Activated gamma-delta T cell (primary cell): ENCODE measurements at places on chromosomes 7 and 10.

DNA sequence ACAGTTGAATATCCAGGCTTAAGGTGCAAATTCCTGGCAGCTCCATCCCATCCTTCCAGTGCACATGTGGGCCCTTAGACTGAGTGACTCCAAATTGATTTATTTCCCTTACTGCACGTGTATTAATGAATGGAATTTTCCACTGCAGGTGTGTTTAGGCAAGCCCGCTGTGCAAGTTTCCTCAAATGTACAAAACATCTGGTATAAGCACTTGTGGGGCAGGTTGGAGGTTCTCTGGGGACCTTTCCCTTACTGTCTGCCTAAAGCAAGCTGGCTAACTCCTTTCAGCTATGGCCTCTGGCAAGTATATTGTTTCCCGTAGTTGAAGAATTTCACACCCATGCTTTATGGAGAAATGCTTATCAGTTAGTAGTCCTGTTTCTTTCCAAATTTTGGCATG, 25.3 kb upstream of the GIMAP6 start:
- no peak for DNase-seq

DNA sequence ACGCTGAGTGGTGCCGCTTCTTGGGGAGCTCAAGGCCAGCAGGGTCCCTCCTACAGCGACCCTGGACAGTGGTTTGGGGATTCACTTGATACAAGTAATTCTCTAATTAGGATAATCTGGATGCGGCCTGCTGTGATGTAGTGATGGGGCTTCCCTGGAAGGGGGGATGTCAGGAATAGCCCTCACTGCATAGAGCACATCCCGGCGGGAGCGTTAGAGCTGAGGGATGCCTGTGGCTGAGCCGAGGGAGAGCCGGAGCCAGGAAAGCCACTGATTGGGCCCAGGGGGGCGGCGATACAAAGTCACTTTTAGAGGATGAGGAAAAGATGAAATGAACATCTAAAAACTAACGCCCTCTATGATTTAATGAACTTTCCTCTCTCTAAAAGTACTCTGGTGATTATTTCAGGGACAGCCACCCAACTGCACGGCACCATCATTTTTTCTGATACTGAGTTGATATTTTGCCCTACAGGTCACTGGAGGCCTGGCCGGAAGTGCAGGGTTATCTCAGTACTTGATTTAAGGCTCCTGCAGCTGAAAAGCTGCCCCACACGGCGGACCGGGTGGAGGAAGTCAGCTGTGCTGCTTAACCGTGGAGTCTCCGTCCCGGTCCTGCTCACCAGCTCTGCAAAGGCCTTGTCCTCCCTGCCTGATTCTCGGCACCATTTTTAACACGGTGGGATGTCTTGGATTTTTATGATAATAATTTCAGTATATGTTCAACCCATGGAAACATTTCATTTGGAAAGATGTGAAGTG, 518.8 kb downstream of the DNAJB6 start:
- no peak for DNase-seq

GRCh38 chr10:84938117-84938905, 609.9 kb downstream of the CCSER2 start:
- DNase-seq = no peak

- DNase-seq = no peak
These were observed 27.9 kb upstream of the CCDC7 start for GRCh38 chr10:32417911-32418547.

- peak; percentile 57 for DNase-seq
These were observed 38.5 kb downstream of the ZNF777 start for GRCh38 chr7:149422162-149422913.

DNA sequence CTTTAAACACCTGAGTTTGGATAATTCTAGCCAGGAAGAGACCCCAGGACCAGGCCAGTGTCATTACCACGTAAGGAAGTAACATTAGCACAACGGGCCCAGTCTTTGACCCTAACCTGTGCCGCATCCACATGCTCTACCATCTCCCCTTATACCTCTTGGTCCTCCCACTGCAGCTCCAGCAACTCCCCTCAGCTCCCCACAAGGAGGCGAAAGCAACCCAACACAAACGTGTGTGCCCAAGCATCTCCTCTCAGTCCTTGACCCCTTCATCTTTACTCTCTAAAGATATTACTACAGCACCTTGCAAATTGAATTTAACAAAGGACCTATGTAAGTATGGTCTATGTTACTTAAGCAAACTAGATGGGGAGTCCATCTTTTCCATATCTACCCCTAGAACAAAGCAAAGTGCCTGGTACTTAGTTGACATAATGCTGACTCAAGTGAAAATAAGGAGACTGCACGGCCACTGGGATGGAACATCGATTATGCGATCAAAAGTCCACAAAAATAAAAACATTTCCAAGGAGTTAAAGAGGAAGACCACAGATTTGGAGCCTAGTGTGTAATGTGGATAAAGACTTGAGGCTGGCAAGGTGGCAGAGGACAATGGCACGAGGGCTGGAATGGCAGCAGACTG, 147.7 kb downstream of the JAZF1 start:
- no peak for DNase-seq

- no peak for DNase-seq
These were observed 86.6 kb downstream of the ADARB2 start for GRCh38 chr10:1650542-1651269.

DNA sequence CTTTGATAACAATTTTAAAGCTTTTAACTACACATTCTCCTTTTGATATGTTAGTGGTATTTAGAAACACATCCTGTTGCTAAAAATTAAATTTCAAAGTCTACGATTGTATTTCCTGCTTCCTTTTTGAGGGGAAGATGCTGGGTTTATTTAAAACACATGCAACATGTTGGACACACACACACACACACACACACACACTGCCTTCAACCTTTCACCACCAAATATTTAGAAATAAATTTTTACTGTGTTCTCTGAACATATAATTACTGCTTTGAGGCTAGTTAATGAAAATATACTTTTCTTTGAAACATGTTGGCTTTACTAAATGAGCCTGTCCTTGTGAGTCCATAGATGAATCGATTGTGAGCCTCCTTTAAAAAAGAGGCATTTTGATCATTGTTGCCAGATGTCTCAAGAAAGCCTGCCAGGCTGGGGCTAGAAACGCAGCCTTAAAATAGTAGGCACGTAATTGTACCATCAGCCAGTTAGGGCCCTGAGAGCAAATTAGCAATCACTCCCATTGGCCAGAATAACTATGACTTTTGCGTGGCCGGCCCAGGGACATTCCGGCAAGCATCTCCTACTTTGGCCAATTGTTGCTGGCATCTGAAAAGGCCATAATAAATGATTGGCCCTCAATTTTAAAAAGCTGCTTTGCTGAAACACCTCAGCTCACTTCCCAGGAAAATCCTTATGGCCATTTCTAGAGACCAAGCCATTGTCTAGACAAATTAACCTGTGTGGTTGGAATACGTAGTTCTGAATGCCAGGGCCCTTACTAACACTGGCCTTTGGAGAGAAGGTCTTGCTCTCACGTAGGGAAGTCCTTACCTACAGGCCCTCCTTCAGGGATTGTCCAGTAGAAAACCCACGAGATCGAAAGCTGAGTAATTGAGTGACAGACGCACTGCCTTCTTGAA, 9.9 kb upstream of the TEX36 start:
- DNase-seq = no peak

- no peak for DNase-seq
These were observed 102.4 kb upstream of the FRMD4A start for GRCh38 chr10:14433147-14433546.

DNA sequence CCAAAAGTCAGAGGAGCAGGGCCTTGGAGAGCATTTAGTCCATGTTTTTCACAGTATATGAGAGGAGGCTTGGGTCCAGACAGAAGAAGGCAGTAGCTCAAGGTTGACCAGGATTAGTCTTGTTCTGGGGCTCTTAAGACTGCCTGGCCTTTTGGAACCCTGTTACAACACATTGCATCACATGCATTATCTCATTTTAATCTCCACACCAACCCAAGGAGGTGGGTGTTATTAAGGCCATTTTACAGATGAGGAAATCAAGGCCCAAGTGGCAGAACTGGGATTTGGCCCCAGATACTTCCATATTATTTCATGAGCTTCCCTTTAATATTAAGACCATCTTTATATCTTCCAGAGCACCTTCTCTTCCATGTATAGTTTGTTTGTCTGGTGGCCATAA, 38.8 kb downstream of the RPS24 start:
- DNase-seq = no peak

DNA sequence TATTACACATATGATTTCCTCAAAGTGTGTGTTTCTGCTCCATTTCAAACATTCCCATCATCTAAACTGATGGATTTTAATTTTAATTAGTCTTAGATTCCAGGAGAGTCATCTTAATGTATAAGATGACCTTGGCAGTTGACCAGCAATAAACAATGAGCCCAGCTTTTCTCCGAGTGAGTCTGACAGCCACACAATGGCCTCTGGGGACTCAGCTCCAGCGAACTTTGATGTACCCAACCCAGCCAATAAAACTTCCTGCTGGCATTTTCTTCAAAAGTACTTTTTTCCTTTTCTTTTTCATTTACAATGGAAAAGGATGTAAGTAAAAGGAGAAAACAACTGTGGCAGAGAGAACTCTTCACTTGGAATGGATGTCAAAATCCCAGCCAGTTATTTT, 139.1 kb upstream of the CTBP2 start:
- DNase-seq = no peak

DNA sequence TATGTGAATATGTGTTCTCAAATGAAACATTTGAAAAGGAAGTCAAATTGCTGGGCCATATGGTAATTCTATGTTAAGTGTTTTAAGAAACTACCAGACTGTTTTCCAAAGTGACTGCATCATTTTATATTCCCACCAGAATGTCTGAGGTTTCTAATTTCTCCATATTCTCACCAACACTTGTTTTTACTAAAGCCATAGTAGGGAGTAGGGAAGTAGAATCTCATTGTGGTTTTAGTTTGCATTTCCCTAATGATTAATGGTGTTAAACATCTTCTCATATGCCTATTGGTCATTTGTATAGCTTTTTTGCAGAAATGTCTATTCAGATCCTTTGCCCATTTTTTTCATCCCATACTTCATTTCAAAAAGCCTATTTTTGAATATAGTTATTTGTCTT, 9.1 kb upstream of the SEMA4G start:
- no peak for DNase-seq
